ENCODE measurements at places on chromosomes 2 and 18. TPM values are rescaled to one million over a fixed set of nuclear protein-coding genes. Genes with fewer than 3 reads are reported as not detected.

DNA sequence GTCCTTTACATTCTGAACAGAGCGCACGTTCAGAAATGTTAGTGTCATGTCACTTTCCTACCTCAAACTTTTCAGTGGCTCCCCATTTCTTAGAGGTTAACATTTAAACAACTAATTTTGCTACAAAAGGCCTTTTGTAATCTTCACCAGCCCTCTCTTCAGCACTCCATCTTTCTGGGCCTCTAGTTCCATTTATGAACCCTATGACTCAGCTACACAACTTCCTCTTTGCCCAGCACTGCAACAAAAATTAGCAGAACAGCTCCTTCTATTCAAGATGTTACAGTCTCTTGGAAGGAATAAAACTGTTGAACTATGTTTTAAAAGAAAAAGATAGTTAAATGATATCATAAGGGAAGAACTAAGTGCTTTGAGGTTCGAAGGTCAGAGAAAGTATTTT is 139.9 kb downstream of the VWC2L start:
- no peak for DNase-seq

DNA sequence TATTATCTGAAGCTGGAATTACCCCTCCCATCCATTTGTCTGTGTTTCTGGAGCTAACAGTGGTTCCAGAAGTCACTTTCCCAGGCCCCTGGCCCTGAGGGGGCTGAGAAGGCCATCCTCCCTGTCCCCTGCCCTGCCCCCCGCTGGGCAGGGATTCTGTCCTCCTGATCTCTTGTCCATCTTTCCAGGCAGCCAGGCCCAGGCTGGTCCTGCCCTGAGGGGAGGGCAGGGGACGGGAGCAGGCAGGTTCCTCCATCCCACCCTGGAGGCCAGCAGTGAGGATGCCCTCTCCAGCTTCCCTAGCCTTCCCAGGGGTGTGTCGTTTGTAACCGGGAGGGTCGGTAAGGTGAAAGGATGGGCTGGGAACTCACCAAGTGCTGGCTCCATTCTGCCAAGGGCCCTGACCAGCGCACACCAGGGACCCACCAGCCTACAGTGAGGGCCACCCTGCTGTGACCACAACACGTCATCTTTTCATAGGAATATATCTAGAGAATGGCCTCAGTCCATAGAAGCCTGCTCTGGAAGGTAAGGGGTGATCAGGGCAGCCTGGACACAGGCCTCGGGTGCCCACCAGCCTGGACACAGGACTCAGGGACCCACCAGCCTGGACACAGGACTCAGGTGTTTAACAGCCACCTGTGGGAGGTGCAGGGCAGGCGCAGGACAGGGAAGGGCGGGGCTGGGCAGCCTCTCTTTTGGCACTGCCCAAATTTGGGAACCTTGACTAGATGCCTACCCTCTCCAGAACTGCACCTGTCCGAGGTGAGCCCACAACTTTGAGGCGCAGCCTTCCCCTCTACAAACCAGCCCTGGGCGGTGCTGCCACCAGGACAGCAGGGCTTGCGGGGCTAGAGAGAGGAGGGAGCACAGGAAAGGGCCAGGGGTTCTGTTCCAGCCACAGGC is 35.8 kb upstream of the GPC1 start:
- no peak for DNase-seq

Gene SCN2A
- total RNA-seq = 0.21 TPM

DNA sequence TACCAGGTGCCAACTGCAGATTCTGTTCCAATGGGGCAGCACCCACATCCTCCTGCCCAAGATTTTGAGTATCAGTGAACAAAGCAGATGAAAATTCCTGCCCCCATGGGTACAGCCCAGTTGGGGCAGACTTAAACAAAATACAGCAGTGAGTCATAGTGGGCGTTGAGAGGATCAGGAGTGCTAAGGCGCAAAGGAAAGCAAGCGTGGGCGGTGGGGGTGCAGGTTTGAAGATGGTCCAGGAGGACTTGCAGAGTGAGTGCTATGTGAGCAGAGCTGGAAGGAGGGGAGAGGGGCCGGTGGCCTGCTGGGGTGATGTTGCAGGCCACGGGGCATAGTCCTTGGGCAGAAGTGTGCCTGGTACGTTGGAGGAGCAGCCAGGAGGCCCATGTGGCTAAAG is 24.7 kb downstream of the STEAP3 start:
- no peak for DNase-seq

DNA sequence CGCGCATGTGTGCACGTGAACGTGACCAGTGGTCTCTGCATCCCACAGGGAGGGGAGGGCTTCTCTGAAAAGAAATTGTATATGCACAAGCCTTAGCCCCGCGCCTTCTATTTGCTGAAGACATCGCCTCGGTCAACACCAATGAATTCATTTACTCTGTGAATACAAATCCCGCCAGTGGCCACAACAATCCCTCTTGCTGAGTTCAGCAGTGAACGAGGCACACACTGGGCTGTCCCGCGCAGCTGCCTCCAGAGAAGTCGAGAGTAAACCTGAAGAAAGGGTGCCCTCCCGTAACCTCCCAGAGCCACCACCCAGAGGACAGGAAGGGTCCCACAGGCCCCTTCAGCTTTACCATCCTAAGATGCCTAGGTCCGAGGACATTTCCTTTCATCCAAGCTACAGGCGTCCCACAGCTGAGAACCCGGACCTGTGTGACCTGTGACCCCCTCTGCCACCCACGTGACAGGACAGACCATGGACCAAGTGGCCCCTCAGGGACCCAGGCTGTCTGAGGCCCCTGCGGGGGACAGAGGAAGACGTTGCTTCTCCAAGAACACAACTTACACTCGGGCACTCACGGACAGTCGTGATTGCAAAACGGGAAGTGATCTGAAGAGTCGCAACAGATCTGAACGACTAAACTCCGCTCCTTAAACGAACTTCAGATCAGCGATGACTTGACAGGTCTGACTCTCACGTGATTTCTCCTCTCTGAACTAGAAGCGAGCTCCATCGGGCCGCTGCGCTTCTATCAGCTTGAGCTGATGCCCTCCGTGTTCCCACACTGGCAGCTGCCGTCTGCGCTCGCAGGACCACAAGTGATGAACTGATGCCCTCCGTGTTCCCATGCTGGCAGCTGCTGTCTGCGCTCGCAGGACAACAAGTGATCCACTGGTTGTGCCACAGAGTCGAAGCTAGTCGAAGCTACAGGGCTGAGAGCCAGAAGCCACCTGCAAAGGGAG is 92.7 kb downstream of the ZNF516 start:
- no peak for DNase-seq

- DNase-seq = peak; percentile 64
Observed at GRCh38 chr2:240913810-240914644, 7.9 kb downstream of the CROCC2 start.

DNA sequence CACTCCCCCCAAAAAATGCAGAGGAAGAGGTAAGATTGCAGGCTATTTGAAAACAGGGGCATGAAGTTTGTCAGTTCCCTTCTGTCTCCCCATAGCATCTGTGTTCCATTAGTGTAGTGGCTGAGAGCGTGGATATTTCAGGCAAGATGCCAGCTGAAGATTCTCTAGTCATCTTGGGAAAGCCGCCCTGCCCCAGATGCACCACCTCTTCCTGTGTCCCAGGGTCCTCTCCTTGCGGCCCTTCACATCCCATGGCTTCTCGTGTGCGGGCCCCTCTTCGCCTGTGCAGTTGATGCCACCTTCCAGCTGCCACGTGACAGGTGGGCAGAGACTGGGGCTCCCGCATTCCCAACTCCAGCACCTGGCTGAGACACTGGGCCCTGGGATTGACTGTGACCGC is 16.1 kb downstream of the TMEM127 start:
- DNase-seq = no peak

- DNase-seq = no peak
Observed at GRCh38 chr2:112077814-112078213, 22.7 kb downstream of the TMEM87B start.

Gene TUBA3E
- not detected for total RNA-seq

Data from activated CD8-positive, alpha-beta memory T cell treated with anti-CD3 and anti-CD28 coated beads, Interleukin-2, amount 10 ng/mL, durations not matched to agents 7 days and 5 days (primary cell).